ENCODE measurements at places on chromosomes 7 and 10.
A peak's percentile ranks its signal among the peaks of the same experiment; 100 is the strongest.

DNA sequence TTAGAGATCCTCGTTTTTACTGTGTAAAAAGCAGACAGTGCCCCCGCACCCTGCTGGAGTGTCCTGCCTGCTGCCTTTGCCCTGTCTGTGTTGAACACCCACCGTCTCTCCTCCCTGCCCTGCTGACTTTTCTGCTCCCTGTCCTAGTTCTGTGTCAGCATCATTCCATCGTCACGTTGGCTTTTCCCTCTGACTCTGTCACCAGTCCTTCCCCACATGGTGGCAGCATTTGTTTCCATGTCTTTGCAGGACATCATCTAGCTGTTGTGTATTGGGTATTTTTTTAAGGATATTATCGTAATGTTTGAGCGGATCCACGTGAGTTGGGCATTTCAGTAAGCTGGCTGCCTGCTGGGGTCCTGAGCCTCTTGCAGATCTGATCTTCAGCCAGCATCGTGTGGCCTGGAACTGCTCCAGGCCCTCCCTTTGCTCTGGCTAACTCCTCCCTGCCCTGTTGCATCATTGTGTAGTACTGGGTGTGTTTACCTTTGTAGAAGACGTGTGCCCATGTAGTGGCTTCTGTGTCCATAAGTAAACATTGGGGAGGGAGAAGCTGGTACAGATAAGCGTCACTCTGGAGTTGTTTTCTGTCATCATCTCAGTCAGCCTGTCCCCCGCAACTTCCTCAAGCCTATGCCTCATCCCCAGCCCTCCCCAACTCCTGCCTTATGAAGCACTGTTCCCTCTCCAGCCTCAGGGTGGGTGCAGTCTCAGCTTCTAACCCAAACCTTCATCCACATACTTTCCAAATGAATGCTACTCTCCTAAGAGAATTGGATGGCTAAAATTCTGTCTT is 44.3 kb downstream of the TRRAP start:
- no peak for DNase-seq

DNA sequence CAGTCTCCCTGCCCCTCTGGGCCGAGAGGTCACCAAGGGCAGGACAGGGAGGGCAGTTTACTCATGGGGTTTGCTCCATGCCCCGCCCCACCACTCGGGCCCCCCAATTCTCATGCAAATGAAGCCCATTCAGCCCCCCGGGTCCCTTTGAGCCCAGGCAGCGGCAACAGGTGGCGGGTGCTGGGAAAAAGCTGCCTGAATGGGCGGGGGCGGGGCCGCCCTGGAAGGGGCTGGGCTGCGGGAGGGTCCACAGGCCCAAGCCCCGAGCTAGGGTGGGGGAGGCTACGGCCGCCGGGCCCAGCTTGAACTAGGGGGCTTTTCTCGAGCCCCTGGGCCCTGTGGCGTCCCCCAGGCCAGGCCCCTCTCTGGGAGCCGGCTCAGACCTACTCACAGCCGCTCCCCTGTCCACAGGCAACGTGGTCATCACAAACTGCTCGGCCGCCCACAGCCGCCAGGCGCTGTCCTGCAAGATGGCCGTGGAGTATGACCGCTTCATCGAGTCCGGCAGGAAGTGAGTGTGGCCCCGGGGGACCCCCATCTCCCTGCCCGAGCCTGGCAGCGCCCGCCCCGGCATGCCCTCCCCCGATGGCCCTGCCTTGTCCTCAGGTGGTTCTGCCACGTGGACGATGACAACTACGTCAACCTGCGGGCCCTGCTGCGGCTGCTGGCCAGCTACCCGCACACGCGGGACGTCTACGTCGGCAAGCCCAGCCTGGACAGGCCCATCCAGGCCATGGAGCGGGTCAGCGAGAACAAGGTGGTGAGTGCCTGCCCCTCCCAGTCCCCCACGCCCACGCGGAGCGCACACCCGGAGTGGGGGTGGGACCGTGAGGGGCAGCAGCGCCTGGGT is 5.5 kb downstream of the LFNG start:
- no peak for DNase-seq

DNA sequence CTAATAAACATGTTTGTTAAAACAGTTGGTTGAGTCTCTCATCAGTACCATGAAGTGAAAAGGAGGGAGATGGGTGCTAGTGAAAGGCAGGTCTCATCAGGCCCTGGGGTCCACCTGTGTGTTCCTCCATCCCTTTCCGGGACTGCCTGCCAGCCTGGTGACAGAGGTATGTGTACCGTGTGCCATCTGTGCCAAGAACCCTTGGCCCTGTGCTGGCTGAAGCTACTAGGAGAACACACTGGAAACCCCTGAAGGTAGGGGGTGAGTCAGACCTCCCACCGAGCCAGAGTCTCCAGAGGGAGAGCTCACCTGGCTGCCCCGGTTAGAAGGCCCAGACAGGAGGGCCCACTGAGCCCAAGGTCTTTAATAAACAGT is 2.3 kb downstream of the DDIT4 start:
- no peak for DNase-seq

- no peak for DNase-seq
Measured at GRCh38 chr7:158409816-158410330, 177.8 kb downstream of the PTPRN2 start.

GRCh38 chr10:54900584-54900983 is 99.6 kb upstream of the PCDH15 start:
- DNase-seq: no peak

- no peak for DNase-seq
Measured at GRCh38 chr7:49780953-49781352, 7.5 kb downstream of the VWC2 start.

GRCh38 chr10:86355571-86356038 is 11.0 kb downstream of the GRID1 start:
- DNase-seq: no peak

GRCh38 chr7:76512941-76513816 is 2.8 kb downstream of the UPK3B start:
- DNase-seq: no peak

- DNase-seq: no peak
Measured at GRCh38 chr7:527723-528122, 8.1 kb upstream of the PDGFA start.

DNA sequence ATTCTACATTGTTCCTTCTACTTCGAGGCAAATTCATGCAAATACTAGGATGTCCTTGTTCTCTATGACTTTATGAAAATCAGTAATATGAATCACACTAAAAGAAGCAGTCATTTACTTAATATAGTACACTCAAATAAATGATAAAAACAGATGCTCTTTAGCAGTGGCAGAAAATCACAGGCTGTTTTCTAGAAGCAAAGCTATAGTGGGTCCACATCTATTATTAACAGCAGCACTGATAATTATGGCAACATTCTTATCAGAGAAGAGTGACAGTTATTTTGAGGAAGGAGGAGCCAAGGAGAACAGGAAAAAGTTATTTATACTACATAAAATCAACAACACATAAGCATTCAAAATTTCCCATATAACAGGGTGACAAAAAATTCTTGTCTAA is 16.5 kb downstream of the KIF5B start:
- no peak for DNase-seq

DNA sequence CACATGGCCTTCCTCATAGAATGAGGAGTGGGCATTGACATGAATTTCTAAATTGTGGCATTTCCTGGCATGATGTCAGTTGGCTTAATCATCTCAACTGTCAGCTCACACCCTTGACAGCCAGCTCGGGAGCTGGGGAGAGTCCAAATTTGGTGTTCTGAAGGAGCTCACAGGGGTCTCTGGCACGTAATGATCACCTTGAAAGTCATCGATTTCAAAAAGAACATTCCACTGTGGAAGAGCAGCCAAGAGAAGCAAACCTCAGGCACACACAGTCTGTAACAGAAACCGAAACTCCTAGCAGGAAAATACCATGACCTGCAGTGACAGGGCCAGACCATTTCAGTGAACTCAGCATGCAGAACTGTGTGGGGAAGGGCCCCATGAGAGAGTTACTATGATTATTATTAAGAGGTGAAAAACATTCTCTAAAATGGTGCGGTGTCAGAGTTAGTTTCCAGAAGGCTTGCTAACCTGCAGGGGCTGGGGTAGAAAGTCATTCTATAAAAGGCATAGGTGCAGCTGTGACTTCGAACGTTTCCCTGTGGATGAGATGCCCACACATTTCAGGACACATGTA is 26.4 kb upstream of the KLF6 start:
- DNase-seq: no peak

- no peak for DNase-seq
Measured at GRCh38 chr10:94361171-94361794, 1.5 kb downstream of the NOC3L start.

DNA sequence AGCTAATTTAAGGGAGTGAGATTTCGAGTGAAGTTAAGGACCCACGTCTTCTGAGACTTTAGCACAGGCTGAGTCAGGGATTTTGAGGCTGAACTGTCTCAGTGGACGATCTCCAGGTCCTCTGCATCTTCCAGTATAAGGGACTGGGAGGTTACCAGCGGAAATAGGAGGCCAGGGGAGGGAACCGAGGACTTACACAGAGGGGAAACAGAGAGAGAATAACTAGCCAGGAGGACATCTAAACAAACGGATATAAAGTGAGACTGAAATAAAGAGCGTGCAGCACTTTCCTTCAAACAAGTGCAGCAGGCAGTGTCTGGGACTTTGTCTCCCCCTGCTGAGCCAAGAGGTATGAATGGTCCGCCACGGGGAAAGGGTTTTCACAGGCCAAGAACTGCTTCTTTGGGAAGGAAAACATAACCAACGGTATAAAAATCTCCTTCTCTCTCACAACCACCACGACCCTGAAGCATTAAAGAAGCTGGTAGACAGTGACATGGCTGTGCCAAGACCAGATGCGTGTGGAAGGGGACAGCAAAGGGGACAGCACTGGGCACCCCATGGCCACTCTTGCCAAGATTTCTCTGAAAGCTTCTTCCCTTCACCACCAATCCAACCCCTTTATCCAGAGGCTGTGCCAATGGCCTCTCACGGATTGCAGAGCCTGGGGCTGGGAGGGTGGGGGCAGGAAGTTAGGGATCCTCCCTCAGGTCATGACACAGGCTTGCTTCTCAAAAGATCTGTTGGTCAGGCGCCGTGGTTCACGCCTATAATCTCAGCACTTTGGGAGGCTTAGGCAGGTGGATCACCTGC is 72.0 kb downstream of the SLC37A3 start:
- peak; percentile 30 for DNase-seq

DNA sequence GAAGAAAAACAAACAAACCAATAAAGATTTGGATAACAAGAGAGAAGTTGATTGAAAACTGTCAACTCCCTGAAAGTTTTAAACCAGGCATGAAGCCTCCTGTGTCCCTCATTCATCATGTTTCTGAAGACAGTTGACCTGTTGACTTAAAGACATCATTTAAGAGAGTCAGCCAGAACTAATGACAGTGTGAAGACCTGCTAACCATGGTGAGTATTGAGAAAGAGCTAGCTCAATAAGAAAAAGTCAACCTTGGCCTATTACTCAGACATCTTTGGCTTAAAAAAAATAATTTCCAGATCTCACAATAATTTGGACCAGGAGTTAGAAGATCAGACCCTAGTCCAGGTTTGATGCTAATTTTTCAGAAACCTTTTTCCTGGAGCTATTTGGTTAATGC is 45.3 kb upstream of the ANKRD1 start:
- DNase-seq: no peak

GRCh38 chr7:2023877-2024566 is 208.7 kb downstream of the MAD1L1 start:
- DNase-seq: no peak

- peak; percentile 23 for DNase-seq
Measured at GRCh38 chr10:68348265-68348741, 15.6 kb upstream of the PBLD start.

GRCh38 chr10:74330646-74331045 is 179.6 kb downstream of the ADK start:
- no peak for DNase-seq

DNA sequence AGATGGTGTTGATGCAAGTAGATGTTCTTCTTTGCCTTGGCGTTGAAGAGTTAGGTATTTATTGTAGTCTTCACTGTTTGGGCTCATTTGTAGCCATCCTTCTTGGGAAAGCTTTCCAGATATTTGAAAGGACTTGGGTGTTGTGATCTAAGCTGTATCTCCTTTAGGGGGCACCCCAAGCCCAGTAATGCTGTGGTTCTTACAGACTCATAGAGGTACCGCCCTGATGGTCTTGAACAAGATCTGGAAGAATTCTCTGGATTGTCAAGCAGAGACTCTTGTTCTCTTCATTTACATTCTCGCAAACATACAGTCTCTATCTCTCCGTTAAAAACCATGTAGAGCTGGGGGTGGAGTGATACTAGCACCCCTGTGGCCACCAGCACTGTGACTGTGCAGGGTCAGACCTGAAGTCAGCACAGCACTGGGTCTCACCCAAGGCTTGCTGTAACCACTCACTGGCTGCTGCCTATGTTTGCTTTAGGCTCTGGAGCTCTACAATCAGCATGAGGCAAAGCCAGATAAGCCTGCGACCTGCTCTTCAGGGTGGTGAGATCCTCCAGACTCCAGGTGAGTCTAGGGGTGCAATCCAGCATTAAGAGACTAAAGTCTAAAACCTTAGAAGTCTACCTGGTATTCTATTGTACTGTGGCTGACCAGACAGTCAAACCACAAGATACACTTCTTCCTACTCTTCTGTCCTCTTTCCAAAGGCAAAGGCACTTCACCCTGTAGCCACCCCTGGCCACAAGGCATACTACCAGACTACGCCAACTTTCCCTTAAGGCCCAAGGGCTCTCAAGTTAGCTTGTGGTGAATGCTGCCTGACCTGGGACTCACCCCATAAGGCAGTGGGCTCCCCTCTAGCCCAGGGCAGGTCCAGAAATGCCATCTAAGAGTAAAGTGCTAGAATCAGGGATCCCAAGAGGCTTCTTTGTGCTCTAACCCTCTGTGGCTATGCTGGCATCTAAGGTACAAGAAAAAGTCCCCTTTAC is 209.7 kb upstream of the TMEM196 start:
- DNase-seq: peak; percentile 16

- no peak for DNase-seq
Measured at GRCh38 chr7:5334671-5335070, 51.9 kb downstream of the SLC29A4 start.

- no peak for DNase-seq
Measured at GRCh38 chr10:90642136-90642535, 215.7 kb downstream of the HTR7 start.

GRCh38 chr10:59720377-59720776 is 10.7 kb upstream of the SLC16A9 start:
- no peak for DNase-seq

DNA sequence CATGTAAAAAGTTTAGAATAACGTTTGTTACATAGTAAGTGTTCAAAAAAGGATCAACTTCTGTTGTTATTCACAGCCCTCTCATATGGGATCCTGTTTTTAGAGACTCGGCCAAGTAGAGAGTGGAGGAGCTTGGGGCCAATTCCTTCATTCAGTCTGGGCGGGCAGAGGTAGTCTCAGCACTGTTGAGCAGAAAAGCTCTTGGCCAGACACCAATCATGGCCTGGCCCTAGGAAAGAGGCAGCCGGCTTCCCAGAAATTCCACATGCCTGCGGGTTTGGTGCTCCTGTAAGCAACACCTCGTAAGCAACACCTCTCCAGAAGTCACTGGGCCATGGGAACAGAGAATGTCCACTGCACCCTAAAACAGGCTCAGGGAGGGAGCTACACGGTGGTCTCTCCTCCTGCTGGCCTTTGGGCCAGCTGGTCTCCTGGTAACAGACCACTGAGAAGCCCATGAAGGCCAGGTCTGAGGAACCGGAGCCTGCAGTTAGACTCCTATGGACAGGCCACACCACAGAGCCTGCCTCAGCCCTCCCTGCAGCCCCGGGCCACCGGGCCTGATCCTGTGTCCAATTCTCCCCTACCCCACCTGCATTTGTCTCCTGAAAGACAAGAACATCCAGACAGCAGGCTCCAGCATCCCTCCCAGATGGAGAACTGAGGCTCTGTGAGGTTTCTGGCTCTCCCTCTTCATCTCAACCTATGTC is 149.1 kb downstream of the GRID1 start:
- DNase-seq: no peak

- no peak for DNase-seq
Measured at GRCh38 chr10:103396789-103397087, 312 bp downstream of the PDCD11 start.
